Lower lobe of right lung (tissue), 2 donors: ENCODE measurements at places on chromosomes 13 and 19.

GRCh38 chr13:23050126-23050525, 130.7 kb upstream of the SGCG start:
- no peak for DNase-seq

DNA sequence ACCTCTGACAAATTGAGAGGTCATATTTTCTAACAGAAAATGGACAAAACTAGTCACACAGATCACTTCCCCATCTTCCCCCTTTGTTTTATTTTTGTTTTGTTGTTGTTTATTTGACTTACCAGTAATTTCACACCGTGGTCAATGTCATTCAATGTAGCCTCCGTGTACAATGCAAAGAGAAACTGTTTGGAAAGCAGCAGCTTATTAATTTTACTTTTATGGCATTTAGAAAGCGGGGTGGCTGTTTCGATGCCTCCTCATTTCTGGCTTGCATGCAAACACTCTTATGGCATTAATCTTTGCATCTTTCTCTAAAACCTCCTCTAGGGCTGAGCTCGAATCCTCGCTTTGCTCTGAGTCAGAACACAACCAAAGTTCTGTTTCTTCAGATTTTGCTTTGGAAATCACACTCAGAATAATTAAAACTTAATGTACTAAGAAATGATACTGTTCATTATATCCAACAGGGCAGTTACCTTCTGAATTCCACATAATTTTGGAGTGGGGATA, 77.0 kb downstream of the ZNF536 start:
- no peak for DNase-seq

DNA sequence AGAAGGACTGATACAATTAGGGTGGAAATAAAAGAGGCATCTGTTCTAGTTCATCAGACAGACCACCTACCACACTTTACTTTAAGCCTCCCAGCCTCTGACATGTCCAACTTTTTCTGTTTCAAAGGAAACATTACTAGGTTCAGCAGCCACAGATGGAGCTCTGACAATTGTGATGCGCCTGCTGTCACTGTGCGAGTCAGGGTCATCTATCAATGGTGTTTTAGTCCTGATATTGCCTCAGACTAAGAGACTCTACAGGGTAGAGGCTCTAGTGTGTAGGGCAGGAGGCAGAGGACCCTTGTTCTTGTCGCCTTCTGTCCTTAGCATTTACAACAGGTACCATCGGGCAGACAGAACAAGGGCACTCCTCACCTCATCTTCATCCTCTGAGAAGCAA, 685.0 kb upstream of the SGCG start:
- DNase-seq: no peak

DNA sequence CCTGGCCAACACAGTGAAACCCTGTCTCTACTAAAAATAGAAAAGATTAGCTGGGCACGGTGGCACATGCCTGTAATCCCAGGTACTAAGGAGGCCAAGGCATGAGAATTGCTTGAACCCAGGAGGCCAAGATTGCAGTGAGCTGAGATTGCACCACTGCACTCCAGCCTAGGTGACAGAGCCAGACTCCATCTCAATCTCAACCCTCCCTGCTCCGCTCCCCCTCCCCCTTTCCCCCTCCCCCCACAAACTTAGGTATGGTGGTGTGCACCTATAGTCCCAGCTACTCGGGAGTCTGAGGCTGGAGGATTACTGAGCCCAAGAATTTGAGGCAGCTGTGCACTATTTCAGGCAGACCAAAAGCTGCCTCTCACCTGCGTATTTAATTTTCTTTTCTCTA, 21.6 kb upstream of the RNF113B start:
- no peak for DNase-seq

DNA sequence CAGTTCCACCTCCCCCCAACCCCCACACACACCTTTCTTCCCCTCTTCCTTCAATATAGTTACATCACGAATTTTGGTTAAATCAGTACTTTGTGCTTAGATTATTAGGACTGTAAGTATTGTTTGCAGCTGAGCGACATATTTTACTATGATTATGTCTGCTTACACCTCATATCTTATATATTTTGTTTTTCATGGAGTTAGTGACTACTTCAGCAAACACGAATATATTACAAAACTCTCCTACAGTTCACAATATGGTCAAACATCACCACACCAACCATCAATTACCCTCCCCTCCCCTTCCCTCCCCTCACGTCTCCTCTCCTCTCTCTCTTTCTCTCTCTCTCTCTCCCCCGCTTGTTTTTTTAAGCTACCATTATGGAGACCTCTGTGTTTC, 152.9 kb downstream of the TBC1D4 start:
- no peak for DNase-seq

GRCh38 chr13:100443278-100443997, 145.2 kb downstream of the GGACT start:
- no peak for DNase-seq

GRCh38 chr13:46350003-46350402, 37.0 kb downstream of the RUBCNL start:
- DNase-seq: no peak

DNA sequence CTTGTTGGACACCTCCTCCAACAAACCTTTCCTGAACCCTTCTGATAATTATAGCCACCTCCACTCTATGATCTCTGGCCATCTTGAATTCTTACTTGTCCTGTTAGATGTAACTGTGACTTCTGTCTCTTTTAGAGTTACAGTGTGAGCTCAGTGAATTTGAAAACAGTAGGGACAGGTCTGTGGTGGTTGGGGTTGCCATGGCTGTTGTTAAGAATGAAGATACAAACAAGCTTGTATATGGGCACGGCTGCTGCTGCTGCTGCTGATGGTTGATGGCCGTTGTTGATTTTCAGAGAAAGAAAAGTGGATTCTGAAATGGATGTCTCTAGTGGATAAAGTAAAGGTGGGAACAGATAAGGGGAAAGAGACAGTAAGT, 101.5 kb downstream of the STARD13 start:
- DNase-seq: no peak

- DNase-seq: no peak
Observed at GRCh38 chr19:50820086-50820485, 3.5 kb downstream of the KLK1 start.

- DNase-seq: no peak
Observed at GRCh38 chr13:73129023-73129422, 70.2 kb downstream of the KLF5 start.

DNA sequence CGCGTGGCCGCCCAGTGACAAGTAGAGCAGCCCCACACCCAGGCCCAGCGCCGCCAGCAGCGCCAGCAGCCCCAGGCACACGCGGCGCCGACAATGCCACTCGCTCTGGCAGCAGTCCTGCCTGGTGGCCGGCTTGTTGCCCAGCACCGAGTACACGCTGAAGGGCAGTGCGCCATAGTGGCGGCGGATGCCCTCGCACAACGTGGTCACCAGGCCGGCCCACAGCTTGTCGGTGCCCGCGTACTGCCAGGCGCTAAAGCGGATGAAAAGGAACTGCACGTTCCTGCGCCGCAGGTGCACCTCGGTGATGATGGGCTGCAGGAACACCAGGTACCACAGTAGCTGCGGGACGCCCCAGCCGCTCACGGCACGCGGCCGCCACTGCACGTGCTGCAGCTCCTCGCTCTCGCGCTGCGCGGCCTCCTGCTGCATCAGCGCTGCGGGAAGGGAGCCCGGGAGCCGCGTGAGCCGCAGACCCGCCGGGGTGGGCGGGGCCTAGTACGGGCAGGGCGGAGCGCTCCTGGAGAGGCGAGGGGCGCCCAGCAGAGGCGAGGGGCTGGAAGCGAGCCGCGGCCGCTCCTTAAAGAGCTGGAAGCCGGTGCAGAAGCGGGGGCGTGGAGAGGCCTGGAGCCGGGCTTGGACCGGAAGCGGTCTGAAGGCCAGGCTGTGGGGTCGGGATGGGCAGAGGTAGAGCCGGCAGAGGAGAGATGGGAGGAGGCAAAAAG, 7.3 kb downstream of the NKPD1 start:
- no peak for DNase-seq

GRCh38 chr19:55641426-55642152, 787 bp downstream of the ZNF580 start:
- no peak for DNase-seq

DNA sequence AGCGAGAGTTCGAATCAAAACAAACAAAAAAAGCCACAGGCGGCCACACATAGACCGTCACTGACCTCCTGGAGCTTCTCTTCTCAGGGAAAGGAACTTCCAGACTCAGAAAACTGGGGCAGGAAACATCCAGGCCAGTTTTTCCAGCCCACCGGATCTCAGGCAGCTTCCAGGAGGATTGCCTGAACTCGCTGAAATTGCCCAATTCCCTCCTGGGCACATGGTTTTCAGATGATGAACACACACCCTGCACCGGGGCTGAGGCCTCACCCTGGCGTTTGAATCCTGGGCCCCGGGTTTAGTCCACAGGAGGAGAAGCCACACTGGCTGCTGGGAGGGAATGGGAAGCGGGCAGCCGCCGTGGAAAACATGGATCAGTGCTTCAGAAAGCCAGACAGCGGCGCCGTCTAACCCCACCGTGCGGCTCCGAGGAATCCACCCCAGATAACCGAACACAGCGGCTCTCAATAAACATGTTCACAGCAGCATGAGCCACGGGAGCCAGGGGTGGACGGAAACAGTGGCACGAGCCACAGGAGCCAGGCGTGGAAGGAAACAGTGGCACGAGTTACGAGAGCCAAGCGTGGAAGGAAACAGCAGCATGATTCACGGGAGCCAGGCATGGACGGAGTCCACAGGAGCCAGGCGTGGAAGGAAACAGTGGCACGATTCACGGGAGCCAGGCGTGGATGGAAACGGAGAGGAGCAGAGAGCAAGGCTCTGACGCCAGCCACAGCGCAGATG, 18.2 kb upstream of the PTBP1 start:
- DNase-seq: no peak

GRCh38 chr19:6955082-6955481, 66.1 kb downstream of the MBD3L2B start:
- DNase-seq: no peak

- DNase-seq: no peak
Observed at GRCh38 chr19:3809881-3810707, 23.9 kb upstream of the MATK start.

DNA sequence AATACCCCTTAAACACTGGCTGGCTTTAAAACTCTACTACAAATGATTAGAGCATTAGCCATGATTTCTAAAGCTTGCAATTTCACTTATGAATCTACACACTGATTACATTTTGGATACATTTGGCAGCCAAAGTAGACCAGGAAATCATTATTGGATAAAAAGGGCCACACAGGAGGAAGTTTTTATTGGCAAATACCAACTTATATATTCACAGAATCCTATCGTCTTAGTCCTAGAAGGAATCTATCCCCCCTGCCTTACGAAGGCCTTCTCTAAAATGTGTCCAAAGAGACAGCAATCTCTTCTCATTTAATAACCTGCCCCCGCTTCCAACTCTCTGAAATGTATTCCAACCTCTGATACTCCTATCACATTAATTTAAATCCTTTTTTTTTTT, 52.5 kb downstream of the KLF5 start:
- no peak for DNase-seq

GRCh38 chr13:21758441-21758840, 87.6 kb downstream of the FGF9 start:
- DNase-seq: no peak

GRCh38 chr13:94674609-94675348, 37.6 kb downstream of the SOX21 start:
- DNase-seq: no peak

DNA sequence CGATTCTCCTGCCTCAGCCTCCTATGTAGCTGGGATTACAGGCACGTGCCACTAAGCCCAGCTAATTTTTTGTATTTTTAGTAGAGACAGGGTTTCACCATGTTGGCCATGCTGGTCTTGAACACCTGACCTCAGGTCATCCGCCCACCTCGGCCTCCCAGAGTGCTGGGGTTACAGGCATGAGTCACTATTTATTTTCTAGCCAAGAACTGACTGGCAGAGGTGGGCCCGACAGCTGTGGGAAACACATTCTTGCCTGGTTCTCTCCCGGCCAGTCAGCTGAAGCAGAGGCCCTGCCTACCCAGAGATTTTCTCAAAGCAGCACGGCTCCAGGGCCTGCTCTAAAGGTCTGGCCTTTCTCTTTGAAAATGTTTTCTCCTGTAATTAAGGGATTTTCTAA, 108.0 kb downstream of the KCTD15 start:
- no peak for DNase-seq

DNA sequence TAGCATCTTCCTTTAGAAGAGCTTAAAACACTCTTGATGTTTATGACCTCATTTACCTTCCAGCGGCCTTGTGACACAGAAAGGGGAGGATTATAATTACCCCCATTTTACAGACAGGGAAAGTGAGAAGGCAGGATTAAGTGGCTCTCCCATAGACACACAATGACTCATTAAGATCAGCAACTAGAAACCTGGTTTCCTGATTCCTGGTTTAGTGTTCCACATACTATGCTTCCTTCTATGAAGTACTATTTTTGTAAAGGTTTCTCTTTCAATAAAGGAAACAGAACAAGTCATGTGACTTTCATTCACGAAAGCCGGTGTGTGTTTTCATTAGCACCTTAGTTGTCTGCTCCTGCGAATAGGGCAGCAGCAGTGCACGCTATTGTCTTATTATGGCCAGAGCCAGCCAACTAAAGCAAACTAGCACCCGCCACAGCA, 8.3 kb downstream of the IRS2 start:
- DNase-seq: no peak

DNA sequence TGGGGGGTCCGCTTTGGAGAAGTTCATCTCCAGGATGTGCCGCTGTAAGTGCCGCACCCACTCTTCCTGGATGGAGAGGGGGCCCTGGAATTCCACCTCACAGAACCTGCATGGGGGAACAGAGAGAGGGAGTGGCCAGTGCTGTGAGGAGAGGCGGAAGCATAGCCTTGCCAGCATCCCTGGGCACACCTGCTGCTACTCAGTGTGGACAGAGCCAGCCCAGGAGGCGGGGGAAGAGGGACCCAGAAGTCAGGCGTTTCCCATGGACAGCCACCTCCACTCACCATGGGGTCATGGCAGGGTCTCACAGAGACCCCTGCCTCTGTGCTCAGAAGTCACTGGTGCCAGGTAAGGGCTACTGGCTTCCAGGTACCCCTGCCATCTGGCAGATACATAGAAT, 4.3 kb upstream of the AKAP8L start:
- no peak for DNase-seq

DNA sequence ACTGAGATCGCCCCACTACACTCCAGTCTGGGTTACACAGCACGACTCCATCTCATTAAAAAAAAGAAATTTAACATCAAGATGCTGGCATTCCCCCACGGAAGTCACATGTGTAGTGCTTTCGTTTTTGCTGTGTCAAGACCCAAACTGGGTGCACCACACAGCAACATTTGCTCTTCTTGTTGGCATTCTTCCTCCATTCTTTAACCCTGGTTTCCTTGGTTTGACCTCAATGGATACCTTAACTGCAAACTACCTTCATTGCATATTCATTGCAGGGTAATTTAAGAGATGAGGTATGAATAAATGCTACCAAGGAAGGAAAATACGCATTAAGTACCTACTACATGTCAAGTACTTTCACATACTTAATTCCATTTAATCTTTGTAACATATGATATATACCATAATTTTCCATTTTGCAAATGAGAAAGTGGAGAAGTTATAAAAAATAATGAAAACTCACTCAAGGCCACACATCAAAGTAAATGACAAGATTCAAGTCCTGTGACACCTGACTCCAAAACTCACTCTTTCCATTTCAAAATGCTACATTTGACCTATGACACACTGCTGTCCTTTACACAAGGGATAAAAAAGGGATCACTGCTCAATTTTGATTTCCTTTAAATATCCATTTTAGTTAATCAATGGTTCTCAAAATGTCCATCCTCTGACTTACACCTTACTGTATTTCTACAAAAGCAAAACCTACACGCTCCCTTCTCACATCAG, 59.2 kb downstream of the STK24 start:
- DNase-seq: no peak

- DNase-seq: no peak
Observed at GRCh38 chr13:101065329-101065728, 351.0 kb downstream of the NALCN start.

GRCh38 chr13:95341441-95341840, 40.2 kb upstream of the ABCC4 start:
- no peak for DNase-seq
